T follicular helper cell (primary cell): ENCODE measurements at places on chromosomes 1 and 21.

DNA sequence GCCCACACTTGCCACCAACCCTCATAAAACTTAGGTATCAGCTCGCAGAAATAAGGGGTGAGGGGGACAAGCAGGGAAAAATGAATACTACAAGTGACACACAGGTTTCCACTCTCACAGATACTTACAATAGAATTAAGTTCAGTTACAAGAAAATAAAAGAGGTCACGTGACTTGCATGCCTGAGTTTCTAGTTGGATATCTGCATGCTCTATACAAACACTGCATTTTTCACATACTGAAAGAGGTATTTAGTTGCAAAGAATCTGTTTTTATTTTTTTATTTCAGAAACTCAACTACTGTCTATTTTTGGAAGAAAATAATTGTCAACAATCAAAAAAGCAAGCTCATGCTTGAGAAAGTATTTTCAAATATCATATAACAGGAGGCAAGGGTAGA lies 43.5 kb downstream of the DPYD start:
- DNase-seq, result no peak

- DNase-seq, result no peak
These were observed 45.1 kb upstream of the RNF11 start for GRCh38 chr1:51190961-51191360.

- DNase-seq, result peak; percentile 48
These were observed 56.6 kb downstream of the AGPAT3 start for GRCh38 chr21:43921571-43921978.

DNA sequence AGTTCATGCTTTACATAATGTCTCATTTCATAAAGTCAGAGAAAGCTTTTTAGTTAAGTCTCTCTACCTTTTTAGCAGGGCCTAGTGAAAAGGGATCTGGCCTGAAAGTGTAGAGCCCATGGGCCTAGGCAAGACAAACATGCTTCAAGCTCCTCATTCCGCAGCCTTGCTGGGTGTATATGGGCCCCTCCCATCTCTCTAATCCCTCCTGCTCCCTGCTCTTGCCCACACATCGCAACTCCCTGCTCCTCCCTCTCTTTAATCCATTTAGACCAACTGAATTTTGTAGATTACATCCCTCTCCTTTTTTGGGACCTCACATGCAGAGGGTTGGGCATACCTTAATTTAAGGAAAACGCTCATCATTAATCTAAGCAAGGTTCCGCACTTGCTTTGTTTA lies 42.3 kb upstream of the CCDC190 start:
- no peak for DNase-seq

DNA sequence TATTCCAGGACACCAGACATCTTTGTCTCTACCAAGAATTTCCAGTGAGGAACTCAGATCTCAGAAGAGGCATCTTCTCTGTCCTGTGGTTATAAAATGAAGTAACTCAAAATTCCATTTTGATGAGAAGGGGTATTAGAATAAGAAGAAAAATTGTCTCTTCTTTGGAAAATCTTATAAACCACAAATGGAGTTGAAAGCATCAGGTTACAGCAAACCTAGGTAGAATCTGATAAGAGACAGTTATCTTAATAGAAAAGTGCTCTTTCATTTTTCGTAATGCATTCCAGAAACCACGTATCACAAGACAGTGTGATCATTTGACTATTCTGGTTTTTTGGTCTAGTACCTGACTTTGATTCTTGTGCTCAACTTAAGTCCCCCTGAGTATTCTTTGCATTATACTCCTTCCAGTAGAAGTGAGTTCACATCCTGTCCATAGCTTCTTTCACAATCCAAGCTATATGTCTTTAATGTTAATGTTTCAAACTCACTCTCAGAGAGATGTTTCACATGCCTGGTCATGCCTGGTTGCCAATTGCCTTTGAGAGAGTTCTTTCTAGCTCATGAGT lies 120.9 kb upstream of the PRDX6 start:
- no peak for DNase-seq

GRCh38 chr1:225877580-225877979 lies 4.6 kb downstream of the TMEM63A start:
- DNase-seq, result no peak

GRCh38 chr1:7515175-7515574 lies 255.9 kb upstream of the VAMP3 start:
- no peak for DNase-seq

DNA sequence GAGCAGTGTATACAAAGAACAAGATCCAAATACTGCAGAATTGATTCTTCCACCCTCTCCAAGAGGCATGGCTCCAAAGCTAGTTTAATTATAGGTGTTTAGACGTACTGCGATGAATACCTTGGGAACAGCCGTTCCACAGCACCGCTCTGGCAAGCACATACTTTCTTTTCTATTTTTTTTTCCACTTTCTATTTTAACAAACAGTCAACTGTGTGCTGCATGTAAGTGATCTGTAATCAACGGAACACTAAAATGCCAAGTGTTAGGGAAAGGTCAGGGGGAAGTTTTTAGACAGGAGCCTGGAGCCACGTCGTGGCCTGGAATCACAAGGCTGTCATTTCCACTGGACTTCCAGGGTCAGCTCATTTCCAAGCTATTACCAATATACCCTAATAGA lies 486.4 kb upstream of the DAB1 start:
- DNase-seq, result no peak

GRCh38 chr1:54290506-54291184 lies 90.7 kb downstream of the MRPL37 start:
- no peak for DNase-seq

- DNase-seq, result no peak
These were observed 57.1 kb downstream of the ERG start for GRCh38 chr21:38441153-38441552.

DNA sequence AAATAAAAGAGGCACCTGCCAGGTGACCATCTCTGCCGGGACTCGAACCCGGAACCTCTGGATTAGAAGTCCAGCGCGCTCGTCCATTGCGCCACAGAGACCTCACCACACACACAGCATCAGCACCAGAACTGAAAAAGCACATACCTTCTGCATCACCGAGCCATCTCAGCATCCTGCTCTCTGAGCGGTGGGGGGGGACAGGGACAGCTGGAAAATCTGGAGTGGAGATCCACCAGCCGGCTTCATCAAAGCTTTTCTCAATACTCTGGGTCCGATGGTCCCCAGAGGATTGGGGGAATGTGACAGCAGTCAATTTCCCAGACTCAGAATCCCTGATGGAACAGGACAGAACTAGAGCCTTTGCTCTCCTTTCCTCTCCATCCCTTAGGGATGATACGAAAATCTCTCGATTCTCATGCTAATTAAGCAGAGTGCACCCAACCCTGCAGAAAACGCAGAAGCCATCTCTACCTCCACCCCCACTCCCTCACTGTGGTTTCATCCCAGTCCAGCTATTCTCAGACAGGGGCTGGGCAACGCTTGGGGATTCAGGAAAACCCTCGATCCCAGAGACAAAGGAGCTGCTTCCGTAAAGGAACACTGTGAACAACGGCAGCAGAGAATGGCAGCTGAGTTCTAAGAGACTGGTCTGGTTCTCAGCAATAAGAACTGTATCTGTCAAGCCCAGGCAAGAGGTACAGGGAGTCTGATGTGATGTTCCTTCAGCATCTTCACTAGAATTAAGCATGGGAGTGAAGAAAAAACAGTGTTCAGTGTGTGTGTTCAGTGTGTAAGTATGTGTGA lies 29.6 kb upstream of the CADM3 start:
- no peak for DNase-seq

DNA sequence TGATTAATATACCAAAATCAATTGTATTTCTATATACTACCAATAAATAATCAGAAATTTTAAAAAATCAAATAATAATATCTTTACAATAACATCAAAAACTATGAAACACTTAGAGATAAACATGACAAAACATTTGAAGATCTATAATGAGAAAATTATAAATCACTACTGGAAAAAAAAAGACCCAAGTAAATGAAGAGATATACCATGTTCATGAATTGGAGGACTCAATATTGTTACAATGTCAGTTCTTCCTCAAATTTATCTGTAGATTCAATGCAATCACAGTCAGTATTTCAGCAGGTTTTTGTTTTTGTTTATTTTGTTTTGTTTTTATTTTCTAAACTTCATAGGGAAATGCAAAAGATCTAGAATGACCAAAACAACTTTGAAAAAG lies 4.2 kb upstream of the ITPKB start:
- DNase-seq, result no peak

- no peak for DNase-seq
These were observed 19.5 kb downstream of the JAM2 start for GRCh38 chr21:25658427-25659035.

DNA sequence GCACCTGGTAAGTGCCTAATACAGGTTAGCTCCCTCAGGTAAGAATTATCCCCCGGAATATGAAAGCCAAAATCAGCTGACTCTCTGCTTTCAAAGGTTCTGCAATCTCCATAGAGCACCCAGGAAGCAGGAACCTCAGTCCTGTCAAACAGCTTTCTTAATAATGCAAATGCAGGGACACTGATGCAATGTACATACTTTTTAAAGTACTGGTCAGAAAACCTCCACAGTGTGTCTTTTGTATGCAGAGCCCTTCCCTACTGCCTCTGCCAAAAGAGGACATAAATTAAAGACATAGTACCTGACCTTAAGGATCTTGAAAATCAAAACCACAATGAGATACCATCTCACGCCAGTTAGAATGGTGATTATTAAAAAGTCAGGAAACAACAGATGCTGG lies 365.0 kb upstream of the KAZN start:
- no peak for DNase-seq

GRCh38 chr1:44565833-44566232 lies 108.4 kb downstream of the TMEM53 start:
- DNase-seq, result no peak

DNA sequence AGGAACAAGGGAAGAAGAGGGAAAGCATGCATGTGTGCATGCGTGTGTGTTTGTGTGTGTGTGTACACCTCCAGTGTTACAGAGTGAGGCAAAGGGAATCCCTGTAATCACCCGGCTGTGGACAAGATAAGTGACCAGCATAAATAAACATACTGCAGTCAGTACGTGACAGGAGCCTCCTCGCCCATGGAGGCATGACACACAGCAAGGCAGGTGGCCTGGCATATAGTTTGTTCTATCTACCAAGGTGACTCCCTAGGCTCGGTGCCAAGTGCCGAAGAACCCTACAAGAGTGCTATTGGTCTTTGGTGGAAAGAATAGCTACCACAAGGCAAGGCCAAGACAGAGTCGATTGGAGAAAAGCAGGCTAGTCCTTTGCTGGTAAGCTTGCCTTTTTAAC lies 31.7 kb upstream of the HEATR1 start:
- DNase-seq, result no peak

- DNase-seq, result no peak
These were observed 67.2 kb upstream of the RUNX3 start for GRCh38 chr1:24996983-24997893.

GRCh38 chr21:43271452-43272020 lies 102.7 kb downstream of the CRYAA start:
- no peak for DNase-seq

- DNase-seq, result no peak
These were observed 136.8 kb downstream of the GABPA start for GRCh38 chr21:25871566-25871965.

- no peak for DNase-seq
These were observed 384.3 kb downstream of the SEC16B start for GRCh38 chr1:177585302-177586220.

DNA sequence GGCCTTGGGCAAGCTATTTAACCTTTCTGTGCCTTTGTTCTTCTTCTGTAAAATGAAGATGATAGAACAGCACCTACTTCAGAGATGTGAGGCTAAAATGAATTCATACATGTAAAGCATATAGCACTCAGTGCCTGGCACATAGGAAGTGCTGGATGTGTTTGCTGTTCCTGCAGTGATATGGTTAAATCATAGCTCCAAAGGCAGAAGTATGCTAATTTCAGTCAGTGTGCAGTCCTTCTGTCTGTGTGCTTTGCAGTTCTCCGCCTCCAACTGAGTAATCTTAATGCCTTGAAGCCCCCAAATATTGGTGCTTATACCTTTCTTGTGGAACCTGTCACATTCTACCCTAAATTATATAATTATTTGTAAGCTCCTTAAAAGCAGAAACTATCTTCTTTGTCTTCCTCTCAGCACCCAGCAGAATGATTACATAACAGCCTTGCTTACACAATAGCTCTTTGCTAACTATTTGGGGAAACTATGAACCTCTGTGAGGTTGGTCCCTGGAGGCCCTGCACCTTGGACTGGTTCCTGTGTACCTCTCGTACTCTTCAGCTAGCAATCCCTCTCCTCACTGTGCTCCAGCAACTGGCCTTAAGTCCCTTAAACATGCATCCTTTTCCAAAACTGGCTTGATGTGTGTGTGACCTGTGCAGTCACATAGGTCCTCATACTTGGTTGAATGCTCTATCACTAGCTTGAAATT lies 57.0 kb upstream of the CACYBP start:
- DNase-seq, result no peak

- no peak for DNase-seq
These were observed 128.0 kb downstream of the ETS2 start for GRCh38 chr21:38933731-38934130.

GRCh38 chr1:204565617-204566582 lies 49.7 kb downstream of the MDM4 start:
- peak; percentile 26 for DNase-seq

DNA sequence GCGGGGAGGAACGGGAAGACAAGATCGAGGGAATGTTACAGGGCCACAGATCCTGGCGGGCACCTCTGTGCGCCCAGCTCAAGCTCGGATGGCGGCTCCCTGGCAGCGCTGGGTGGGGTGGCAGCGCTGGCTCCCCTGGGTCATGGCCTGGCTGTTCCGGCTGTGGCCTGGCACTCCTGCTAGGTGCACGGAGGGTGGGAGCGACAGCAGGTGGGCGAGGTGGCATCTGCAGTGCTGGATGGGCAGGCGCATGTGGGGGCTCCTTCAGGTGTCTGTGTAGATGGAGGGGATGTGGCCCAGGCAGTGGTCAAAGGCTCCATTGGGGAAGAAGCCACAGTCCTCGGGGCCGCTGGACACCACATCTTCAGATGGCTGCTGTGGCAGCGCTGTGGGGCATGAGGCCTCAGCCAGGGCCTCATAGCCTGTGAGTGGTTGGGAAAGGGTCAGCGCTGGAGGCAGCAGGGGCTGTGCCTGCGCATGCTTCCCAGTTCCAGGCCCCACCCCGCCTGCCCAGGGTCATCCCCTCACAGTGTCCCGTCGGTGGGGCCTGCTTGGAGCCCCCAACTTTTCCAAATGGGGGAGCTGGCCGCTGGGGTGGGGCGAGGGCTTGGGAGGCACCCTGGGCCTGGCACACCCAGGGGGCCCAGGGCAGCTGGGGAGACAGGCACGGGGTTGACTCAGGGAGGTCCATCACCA lies 47.3 kb downstream of the DMRTB1 start:
- no peak for DNase-seq

DNA sequence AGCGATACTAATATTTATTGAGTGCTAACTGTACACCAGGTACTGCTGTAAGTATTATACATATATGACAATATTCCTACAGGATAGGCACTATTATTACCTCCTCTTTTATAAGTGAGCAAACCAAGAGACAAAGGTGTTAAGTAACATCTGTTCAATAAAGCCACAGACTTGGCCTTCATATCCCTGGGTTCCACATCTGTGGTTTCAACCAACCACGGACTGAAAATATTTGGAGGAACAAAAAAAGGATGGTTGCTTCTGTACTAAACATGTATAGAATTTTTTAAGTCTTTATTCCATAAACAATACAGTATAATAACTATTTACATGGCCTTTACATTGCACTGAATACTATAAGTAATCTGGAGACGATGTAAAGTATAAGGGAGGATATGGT lies 95.1 kb downstream of the RERE start:
- no peak for DNase-seq
